Endodermal cell (in vitro differentiated cells): ENCODE measurements at places on chromosomes 7 and 10.
A peak's percentile ranks its signal among the peaks of the same experiment; 100 is the strongest.

- DNase-seq = no peak
- H3K4me1 ChIP-seq = no peaks in the 10 kb centered on the region
- H3K4me3 ChIP-seq = no peak overlapping the region
- no peaks in the 10 kb centered on the region for H3K36me3 ChIP-seq
Observed at GRCh38 chr10:31145986-31146385, 114.3 kb upstream of the ZNF438 start.

DNA sequence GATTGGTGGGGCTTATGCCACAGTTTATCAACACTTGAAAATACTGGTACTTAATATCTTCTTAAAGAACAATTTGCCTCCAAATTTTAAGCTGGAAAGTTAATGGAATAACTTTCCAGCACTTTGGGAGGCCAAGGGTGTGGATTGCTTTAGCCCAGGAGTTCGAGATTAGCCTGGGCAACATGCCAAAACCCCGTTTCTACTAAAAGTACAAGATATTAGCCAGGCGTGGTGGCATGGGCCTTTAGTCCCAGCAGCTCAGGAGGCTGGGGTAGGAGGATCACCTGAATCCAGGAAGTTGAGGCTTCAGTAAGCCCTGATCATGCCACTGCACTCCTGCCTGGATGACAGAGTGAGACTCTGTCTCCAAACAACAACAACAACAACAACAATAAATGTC is 56.0 kb downstream of the PRF1 start:
- H3K4me1 ChIP-seq = no peaks in the 10 kb centered on the region
- H3K4me3 ChIP-seq = no peak overlapping the region
- H3K27me3 ChIP-seq = no peaks in the 10 kb centered on the region
- no peak overlapping the region for H3K27ac ChIP-seq
- no peak for DNase-seq

DNA sequence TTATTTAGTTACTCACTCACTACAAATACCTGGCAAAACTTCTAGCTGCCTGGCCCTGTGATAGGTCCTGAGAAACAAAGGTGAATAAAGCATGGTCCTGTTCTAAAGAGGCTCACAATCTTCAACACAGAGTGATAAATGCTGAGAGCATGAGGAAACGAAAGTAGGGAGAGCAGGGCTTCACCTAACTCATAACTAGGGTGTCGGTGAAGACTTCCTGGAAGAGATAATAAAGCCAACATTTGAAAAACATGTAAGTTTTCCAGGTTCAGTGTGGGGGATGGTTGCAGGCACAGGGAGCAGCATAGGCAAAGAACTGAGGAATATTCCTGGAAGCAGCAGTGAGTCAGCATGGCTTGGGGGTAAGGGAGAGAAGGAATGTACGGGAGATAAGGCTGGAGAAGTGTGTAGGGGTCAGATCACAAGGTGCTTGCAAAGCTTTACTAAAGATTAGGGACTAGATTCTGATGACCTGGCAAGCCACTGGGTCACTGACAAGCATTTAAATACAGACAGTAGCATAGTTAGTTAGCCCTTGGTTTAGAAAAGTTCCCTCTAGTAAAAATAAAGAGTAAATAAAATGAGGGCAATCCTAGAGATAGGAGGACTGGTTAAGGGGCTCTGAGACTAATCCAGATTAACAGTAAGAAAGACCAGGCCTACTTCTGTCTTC is 5.1 kb downstream of the KEL start:
- H3K4me1 ChIP-seq = peaks cover 12% of the 10 kb centered on the region
- H3K27ac ChIP-seq = no peak overlapping the region
- H3K36me3 ChIP-seq = peaks cover 18% of the 10 kb centered on the region
- peak; percentile 63 for DNase-seq
- H3K4me3 ChIP-seq = peak overlapping the region; percentile 33

GRCh38 chr10:24784923-24785322 is 61.2 kb upstream of the ARHGAP21 start:
- H3K4me1 ChIP-seq = no peaks in the 10 kb centered on the region
- H3K4me3 ChIP-seq = no peak overlapping the region
- no peaks in the 10 kb centered on the region for H3K36me3 ChIP-seq
- H3K27ac ChIP-seq = no peak overlapping the region
- H3K27me3 ChIP-seq = no peaks in the 10 kb centered on the region

GRCh38 chr10:61812052-61812721 is 89.3 kb upstream of the ARID5B start:
- H3K27ac ChIP-seq = no peak overlapping the region
- H3K27me3 ChIP-seq = no peaks in the 10 kb centered on the region
- no peak overlapping the region for H3K4me3 ChIP-seq
- DNase-seq = no peak
- peaks cover 7% of the 10 kb centered on the region for H3K4me1 ChIP-seq

DNA sequence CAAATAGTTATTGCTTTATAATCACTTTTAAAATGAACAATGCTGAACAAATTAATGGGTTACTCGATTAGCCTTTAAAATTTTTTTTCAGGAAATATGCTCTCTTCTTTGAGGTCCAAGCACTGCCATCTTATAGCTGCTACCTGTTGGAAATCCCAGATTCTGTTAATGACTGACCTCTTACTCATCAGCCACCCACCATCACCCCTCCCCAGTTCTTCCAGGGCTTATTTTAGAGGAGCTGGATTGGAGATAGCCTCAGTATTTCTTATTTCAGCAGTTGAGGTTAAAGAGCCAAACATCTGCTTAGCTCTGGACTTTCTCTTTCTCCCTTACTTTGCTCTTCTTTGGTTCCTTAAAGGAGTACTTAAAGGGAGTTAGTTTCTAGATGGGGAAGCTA is 420.0 kb downstream of the EXOC4 start:
- H3K4me1 ChIP-seq = peaks cover 2% of the 10 kb centered on the region
- no peaks in the 10 kb centered on the region for H3K27me3 ChIP-seq
- H3K36me3 ChIP-seq = no peaks in the 10 kb centered on the region
- DNase-seq = no peak

- H3K4me1 ChIP-seq = no peaks in the 10 kb centered on the region
- H3K27ac ChIP-seq = no peak overlapping the region
- no peaks in the 10 kb centered on the region for H3K36me3 ChIP-seq
- peaks cover 9% of the 10 kb centered on the region for H3K27me3 ChIP-seq
- peak; percentile 78 for DNase-seq
- no peak overlapping the region for H3K4me3 ChIP-seq
Observed at GRCh38 chr7:30709549-30709948, 27.3 kb upstream of the CRHR2 start.

DNA sequence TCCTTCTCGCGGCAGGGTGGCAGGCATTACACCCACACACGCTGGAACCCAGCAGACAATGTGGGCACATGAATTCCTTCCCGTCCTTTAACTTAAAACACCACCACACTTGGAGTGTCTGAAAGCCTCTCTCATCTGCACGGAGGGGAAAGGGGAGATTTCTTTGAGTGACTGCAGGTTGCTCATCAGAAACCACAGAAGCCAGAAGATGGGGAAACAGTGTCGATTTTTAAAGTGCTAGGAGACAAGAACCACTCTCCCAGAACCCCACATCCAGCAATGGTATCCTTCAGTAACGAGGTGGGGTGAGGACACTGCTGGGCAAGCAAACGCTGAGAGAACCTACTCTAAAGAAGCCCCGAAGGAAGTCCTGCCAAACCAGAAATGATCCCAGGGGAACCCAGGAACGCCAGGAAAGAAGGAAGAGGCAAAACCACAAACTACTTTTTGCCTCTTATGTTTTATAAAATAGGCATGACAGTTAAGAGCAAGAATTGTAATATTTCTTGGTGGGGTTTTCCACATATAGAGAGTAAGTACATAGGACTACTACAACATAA is 254.3 kb downstream of the ELFN1 start:
- no peak for DNase-seq
- no peaks in the 10 kb centered on the region for H3K27me3 ChIP-seq
- no peaks in the 10 kb centered on the region for H3K4me1 ChIP-seq
- no peak overlapping the region for H3K27ac ChIP-seq
- no peak overlapping the region for H3K4me3 ChIP-seq

- no peaks in the 10 kb centered on the region for H3K27me3 ChIP-seq
- no peak overlapping the region for H3K27ac ChIP-seq
- H3K36me3 ChIP-seq = no peaks in the 10 kb centered on the region
- DNase-seq = no peak
- no peak overlapping the region for H3K4me3 ChIP-seq
Observed at GRCh38 chr10:77016278-77016815, 621.3 kb downstream of the KCNMA1 start.

- H3K27me3 ChIP-seq = no peaks in the 10 kb centered on the region
- H3K4me1 ChIP-seq = no peaks in the 10 kb centered on the region
- no peak overlapping the region for H3K27ac ChIP-seq
- no peaks in the 10 kb centered on the region for H3K36me3 ChIP-seq
Observed at GRCh38 chr7:123787220-123788007, 38.6 kb upstream of the WASL start.

DNA sequence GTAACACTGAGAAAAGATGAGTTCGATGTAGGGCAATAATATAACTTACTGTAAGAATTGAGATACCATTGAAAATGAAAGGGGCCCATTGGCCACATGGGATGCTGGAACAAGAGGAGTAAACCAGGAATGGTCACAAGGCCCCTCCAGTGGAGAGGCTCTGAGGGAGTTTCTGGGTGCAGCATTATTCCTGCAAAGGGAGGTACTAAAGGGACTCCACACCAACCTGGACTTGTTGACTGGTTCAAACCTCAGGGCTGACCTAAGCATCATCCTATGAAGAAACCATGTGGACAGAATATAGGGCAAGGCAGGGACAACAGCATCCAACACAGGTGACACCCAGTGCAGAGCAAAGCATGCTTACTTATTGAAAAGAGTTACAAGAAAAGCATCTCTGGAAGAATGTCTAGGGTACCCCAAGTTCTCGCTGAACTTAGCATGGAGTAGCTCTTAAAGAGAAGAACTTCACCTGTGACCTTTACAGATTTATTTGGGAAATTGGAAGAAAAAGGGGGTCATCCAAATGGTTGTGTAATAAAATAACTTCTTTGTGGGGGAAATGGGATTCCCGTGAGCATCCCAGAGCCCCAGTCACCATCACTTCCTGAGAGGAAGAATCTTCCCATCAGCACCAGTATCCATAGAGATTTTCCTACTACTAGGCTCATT is 34.7 kb downstream of the PRSS2 start:
- no peak for DNase-seq
- H3K4me1 ChIP-seq = peaks cover 6% of the 10 kb centered on the region
- no peak overlapping the region for H3K27ac ChIP-seq
- H3K27me3 ChIP-seq = peaks cover 11% of the 10 kb centered on the region
- no peaks in the 10 kb centered on the region for H3K36me3 ChIP-seq

- H3K27me3 ChIP-seq = no peaks in the 10 kb centered on the region
- no peak overlapping the region for H3K4me3 ChIP-seq
- H3K27ac ChIP-seq = no peak overlapping the region
- no peaks in the 10 kb centered on the region for H3K36me3 ChIP-seq
- no peak for DNase-seq
Observed at GRCh38 chr10:18419945-18420344, 231.4 kb downstream of the NSUN6 start.

DNA sequence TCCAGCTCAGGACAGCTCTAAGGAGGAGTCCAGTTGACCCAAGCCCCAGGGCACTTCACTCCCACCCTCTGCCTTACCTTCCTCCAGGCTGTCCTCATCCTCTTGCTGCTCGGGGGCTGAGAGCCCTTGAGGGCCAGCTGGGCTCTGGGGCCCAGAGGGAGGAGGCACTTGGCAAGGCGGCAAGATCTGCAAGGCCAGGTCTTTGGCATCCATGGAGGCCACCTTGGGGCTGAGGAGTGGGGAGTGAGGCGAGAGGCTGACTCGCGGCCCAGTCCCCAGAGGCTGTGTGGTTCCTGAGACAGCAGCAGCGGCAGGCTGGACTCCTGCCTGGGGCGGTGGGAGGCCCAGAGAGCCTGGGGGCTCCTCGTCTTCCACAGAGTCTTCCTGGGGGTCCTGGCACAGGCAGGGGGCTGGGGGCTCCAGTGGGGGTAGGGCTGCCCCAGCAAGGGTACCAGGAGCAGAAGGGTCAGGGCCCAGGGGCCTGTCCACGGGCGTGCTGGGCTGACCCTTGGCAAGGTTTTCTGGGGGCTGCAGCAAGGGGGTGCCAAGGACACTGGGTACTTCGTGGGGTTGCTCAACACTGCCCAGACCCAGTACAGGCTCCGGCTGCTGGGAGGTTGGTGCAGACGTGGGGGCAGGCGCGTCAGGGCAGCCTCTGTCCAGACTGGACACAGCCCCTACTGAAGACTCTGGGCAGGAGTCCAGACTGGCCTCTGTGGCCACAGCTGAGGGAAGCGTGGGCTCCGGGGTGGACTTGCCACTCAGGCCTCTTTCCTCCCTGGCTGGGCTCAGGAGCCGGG is 6.5 kb downstream of the NACAD start:
- H3K4me3 ChIP-seq = no peak overlapping the region
- H3K36me3 ChIP-seq = no peaks in the 10 kb centered on the region
- H3K4me1 ChIP-seq = no peaks in the 10 kb centered on the region
- no peak overlapping the region for H3K27ac ChIP-seq
- no peak for DNase-seq

GRCh38 chr7:7895754-7896153 is 72.8 kb upstream of the GLCCI1 start:
- H3K4me3 ChIP-seq = no peak overlapping the region
- DNase-seq = peak; percentile 66
- H3K36me3 ChIP-seq = no peaks in the 10 kb centered on the region
- H3K27me3 ChIP-seq = no peaks in the 10 kb centered on the region
- no peak overlapping the region for H3K27ac ChIP-seq

- H3K4me1 ChIP-seq = no peaks in the 10 kb centered on the region
- no peak overlapping the region for H3K4me3 ChIP-seq
- no peaks in the 10 kb centered on the region for H3K36me3 ChIP-seq
- no peak for DNase-seq
- no peaks in the 10 kb centered on the region for H3K27me3 ChIP-seq
Observed at GRCh38 chr7:121489440-121489839, 93.3 kb upstream of the FAM3C start.
